Nephron progenitor cell (in vitro differentiated cells): ENCODE measurements at places on chromosomes 6 and 20.

GRCh38 chr6:45253453-45253852 is 74.7 kb upstream of the RUNX2 start:
- DNase-seq: no peak

- no peak for DNase-seq
Measured at GRCh38 chr6:159979136-159979874, 10.4 kb downstream of the IGF2R start.

DNA sequence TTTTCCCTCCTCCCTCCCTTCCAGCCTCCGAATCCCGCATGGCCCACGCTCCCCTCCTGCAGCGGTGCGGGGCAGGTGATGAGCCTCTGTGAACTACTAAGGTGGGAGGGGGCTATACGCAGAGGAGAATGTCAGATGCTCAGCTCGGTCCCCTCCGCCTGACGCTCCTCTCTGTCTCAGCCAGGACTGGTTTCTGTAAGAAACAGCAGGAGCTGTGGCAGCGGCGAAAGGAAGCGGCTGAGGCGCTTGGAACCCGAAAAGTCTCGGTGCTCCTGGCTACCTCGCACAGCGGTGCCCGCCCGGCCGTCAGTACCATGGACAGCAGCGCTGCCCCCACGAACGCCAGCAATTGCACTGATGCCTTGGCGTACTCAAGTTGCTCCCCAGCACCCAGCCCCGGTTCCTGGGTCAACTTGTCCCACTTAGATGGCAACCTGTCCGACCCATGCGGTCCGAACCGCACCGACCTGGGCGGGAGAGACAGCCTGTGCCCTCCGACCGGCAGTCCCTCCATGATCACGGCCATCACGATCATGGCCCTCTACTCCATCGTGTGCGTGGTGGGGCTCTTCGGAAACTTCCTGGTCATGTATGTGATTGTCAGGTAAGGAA is at the start of gene OPRM1:
TSS of gene OPRM1 (plus strand) at position 10 of the 612 bp plus-strand sequence. CDS start at position 315, 305 bp downstream.
- peak; percentile 97 for DNase-seq

DNA sequence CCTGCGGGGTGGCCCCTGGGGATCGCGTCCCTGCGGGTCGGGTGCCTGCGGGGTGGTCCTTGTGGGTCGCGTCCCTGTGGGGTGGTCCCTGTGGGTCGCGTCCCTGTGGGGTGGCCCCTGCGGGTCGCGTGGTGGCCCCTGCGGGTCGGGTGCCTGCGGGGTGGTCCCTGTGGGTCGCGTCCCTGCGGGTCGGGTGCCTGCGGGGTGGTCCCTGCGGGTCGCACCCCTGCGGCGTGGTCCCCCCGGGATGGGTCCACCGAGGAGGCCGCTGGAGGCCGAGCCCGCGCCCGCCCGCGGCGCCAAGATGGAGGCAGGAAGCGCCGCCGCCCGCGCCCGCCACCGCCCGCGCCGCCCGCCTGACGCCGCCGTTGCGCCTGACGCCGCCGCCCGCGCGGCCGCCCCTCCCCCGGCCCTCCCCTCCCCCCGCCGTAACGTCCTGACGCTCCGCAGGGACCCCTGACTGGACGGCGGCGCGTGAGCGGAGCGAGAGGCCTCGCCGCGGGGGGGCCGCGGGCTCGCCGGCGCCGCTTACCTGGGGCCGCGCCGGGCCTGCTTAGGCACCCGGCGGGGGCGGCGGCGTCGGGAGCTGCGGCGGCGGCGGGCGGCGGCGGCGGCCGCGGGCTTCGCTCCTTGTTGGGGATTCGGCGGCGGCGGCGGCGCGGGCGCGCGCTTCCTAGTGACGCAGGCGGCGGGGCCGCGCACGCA is at the start of gene GMEB2:
TSS of gene GMEB2 (minus strand) at position 678 of the 705 bp plus-strand sequence. CDS start 7,704 bp downstream, outside the sequence.
- peak; percentile 96 for DNase-seq

DNA sequence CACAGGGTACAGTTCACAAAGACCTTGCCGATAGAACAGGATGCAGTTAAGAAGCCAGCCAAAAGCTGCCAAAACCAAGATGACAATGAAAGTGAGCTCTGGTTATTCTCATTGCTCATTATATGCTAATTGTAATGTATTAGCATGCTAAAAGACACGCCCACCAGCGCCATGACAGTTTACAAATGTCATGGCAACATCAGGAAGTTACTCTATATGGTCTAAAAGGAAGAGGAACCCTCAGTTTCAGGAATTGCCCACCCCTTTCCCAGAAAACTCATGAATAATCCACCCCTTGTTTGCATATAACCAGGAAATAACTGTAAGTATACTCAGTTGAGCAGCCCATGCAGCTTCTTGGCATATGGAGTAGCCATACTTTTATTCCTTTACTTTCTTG is 748.7 kb downstream of the QKI start:
- DNase-seq: no peak

DNA sequence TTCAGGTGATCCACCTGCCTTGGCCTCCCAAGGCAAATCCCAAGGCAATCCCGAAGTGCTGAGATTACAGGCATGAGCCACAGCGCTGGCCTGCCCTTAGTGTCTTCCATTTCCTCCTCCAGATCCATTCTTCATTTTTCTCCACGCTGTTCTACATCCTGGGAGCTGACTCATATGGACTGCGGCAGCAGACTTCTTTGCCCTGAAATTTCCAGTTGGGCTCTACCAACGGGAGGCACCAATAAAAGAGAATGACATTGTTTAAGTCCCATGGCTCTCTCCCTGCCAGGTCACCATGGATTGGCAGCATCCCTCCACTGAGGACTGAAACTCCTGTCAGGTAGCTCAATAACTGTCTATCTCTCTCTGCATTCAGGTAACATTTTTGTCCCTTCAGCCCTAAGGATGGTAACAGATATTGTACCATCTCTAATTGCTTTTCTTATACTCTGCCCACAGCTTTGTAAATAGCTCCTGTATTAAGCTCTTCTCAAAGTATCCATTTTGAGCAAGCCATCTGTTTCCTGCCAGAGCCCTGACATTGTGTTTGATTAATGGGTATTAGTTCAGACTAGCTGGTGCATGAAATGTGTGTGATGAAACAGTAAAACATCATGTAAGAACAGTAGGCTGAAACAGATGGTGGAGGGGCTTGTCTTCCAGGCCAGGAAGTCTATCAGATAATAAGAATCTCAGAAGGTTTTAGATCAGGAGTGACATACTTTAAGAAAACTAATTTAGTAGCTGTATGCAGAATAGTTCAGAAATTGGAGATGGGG is 3.6 kb downstream of the TBCC start:
- DNase-seq: no peak
